BJ (cell line): ENCODE measurements at places on chromosomes 7 and 10. TPM values are rescaled to one million over a fixed set of nuclear protein-coding genes. Genes with fewer than 3 reads are reported as not detected.

ASZ1 gene
- polyA plus RNA-seq: not detected in 2 replicates

BMPER gene
- polyA plus RNA-seq: 7.0 and 8.8 TPM in 2 replicates

DEPP1 gene
- polyA plus RNA-seq: 7.0 and 11.9 TPM in 2 replicates

NRCAM gene
- polyA plus RNA-seq: 1.1 and 1.8 TPM in 2 replicates

OR6V1 gene
- not detected in 2 replicates for polyA plus RNA-seq

ASNS gene
- 73.4 and 113 TPM in 2 replicates for polyA plus RNA-seq

ANKRD26 gene
- polyA plus RNA-seq: 0.69 and 1.6 TPM in 2 replicates

PNLIPRP1 gene
- not detected in 2 replicates for polyA plus RNA-seq

ITIH2 gene
- not detected in 2 replicates for polyA plus RNA-seq

LIPK gene
- polyA plus RNA-seq: not detected in 2 replicates

FLNC gene
- polyA plus RNA-seq: 24.6 and 58.6 TPM in 2 replicates

SORCS1 gene
- polyA plus RNA-seq: 0.01 and 0.07 TPM in 2 replicates

STEAP1B gene
- polyA plus RNA-seq: 1.4 and 4.3 TPM in 2 replicates

POLR2J2 gene
- polyA plus RNA-seq: 3.9 and 4.5 TPM in 2 replicates

HOXA4 gene
- 1.2 and 1.3 TPM in 2 replicates for polyA plus RNA-seq

DKK1 gene
- 575 and 1,028 TPM in 2 replicates for polyA plus RNA-seq

NEUROG3 gene
- polyA plus RNA-seq: not detected in 2 replicates

ANKRD16 gene
- 5.2 and 7.4 TPM in 2 replicates for polyA plus RNA-seq

CHCHD2 gene
- polyA plus RNA-seq: 299 and 342 TPM in 2 replicates

ADAM22 gene
- polyA plus RNA-seq: 0.04 and 0.06 TPM in 2 replicates

ADAM8 gene
- 0.53 and 0.77 TPM in 2 replicates for polyA plus RNA-seq

IL6 gene
- 25.7 and 31.0 TPM in 2 replicates for polyA plus RNA-seq

STAMBPL1 gene
- polyA plus RNA-seq: 23.1 and 29.8 TPM in 2 replicates

PIP gene
- polyA plus RNA-seq: not detected in 2 replicates

CLCN1 gene
- not detected in 2 replicates for polyA plus RNA-seq
